MCF 10A (cell line): ENCODE measurements at places on chromosomes 3 and 15. TPM values are rescaled to one million over a fixed set of nuclear protein-coding genes. Genes with fewer than 3 reads are reported as not detected.
A peak's percentile ranks its signal among the peaks of the same experiment; 100 is the strongest.

DNA sequence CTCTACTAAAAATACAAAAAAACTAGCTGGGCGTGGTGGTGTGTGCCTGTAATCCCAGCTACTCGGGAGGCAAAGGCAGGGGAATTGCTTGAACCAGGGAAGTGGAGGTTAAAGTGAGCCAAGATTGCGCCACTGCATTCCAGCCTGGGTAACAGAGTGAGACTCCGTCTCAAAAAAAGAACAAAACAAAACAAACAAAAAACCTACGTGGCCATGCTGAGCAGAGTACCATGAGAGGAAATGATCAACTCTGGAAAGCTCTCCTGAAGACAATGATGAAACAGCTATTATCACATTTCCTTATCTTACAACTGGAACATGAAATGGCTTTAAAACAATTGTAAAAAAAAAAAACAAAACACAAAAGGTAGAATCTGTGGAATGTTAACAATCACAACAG lies 75.2 kb downstream of the CHSY1 start:
- DNase-seq: peak; percentile 46
- H3K27ac ChIP-seq: peak overlapping the region; percentile 46
- H3K4me3 ChIP-seq: no peak overlapping the region
- H3K4me1 ChIP-seq: no peaks in the 10 kb centered on the region

DNA sequence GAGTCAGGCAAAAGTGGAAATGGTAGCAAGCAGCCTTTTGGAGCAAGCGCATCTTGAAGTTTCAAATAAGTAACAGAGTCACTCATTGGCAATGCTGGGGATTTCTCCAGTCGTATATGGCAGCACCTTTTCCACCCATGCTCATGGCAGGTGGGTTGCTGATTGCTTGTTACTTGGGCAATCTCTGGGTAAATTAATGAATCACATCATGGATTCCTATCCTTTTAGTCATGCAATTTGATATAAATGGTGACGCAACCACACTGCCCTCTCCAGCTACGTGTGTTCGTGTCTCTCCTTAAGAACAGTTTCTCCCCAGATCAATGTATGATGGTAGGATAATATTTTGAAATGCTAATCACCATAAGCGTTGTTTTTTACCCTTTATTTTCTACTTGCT lies 339.9 kb upstream of the KCNH8 start:
- H3K36me3 ChIP-seq: no peaks in the 10 kb centered on the region
- H3K27me3 ChIP-seq: no peaks in the 10 kb centered on the region
- H3K4me1 ChIP-seq: peaks cover 49% of the 10 kb centered on the region
- peak overlapping the region; percentile 47 for H3K27ac ChIP-seq
- no peak overlapping the region for H3K4me3 ChIP-seq
- peak; percentile 83 for DNase-seq

DNA sequence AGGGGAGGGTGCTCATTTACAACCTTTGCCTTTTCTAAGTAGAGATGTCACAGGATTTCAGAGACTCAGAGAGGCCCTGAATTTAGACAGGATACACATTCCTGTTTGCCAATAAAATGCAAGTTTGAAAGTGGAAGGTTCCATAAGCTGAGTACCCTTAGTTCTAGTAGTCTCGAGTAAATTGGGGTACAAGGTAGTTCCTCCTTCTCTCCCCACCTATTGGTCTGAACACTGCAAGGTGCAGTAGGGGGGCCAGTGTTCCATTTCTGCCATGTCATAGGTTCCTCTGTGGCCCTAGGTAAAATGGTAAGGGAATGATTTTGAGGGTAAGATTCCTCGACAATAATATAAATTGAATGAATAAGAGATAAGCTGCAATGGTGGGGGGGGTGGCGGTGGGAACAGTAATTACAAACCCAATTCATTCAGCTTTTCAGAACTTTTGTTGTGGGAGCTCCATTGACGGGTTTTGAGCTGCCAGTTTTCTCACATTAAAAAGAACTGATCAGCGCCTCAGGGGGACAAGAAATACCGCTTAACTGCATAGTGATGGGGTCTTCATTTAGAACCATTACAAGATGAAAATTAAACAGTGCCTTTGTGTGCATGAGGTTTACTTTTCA lies 5.9 kb downstream of the SOX2 start:
- H3K27ac ChIP-seq: no peak overlapping the region
- H3K4me1 ChIP-seq: no peaks in the 10 kb centered on the region
- DNase-seq: no peak
- H3K4me3 ChIP-seq: no peak overlapping the region
- no peaks in the 10 kb centered on the region for H3K27me3 ChIP-seq

- no peaks in the 10 kb centered on the region for H3K36me3 ChIP-seq
- no peak overlapping the region for H3K27ac ChIP-seq
Measured at GRCh38 chr15:66586155-66586976, 20.6 kb upstream of the LCTL start.

DNA sequence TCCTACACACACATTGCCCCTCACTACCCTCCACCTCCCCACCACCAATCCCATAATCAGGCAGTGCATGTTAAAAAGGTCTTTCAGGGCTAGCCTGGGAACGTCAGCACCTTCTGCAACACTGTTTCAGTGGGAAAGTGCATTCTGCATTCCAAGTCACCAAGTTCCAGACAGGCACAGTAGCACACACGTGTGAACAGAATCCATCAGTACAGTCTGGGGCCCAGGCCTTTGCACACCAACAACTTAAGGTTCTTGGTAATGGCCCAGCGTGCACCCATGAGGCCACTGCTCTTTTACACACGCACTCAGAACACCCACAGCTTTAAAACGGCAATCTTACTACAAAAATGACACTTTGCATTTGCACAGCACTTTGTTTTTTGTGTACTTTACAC lies 1.2 kb downstream of the ANXA2 start:
- H3K4me3 ChIP-seq: peak overlapping the region; percentile 98
- no peak for DNase-seq
- H3K4me1 ChIP-seq: peaks cover 59% of the 10 kb centered on the region
- H3K27ac ChIP-seq: peak overlapping the region; percentile 91

DNA sequence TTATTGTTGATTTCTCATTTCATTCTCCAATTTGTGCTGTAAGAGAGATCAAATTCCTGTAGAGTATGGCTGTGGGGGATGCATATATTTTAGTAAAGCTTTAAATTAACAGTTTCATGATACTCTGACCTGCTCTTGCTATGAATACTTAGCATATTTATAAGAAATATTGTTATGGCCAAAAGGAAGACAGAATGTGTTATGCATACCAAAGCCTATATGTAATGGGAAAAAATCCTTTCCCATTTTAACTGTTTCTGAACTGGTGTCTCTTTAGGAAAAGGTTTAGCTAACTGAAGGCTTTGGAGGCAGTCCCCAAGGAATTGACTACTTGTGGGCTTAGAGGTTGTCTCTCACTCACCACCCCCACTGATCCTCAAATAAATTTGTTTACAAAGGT lies 59.2 kb downstream of the CADPS start:
- H3K4me3 ChIP-seq: no peak overlapping the region
- peaks cover 7% of the 10 kb centered on the region for H3K4me1 ChIP-seq
- no peak for DNase-seq
- H3K36me3 ChIP-seq: no peaks in the 10 kb centered on the region
- H3K27ac ChIP-seq: peak overlapping the region; percentile 41
- H3K27me3 ChIP-seq: no peaks in the 10 kb centered on the region

DNA sequence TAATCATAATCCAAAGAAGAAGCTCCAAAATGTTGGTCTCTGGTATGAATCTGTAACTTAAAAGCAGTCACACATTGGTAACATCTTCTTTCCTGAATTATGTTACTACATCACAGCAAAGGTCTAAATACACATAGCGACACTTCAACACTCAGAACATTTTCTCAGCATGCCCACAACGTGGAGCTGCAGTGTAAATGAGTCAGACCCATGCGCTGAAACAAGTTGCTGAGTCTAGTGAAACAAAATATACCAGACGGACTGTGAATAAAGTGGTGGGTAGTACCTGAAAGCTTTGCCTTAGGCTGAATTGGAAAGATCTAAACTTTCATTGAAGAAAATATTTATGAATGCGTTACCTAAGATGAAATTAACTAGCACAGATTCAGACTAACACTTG lies 33.2 kb upstream of the GOLGA8B start:
- H3K4me1 ChIP-seq: peaks cover 5% of the 10 kb centered on the region
- DNase-seq: peak; percentile 62
- H3K4me3 ChIP-seq: no peak overlapping the region
- no peak overlapping the region for H3K27ac ChIP-seq
- H3K36me3 ChIP-seq: no peaks in the 10 kb centered on the region

GRCh38 chr15:67521783-67522568 lies 1.0 kb downstream of the C15orf61 start:
- peak; percentile 50 for DNase-seq
- H3K36me3 ChIP-seq: peaks cover 13% of the 10 kb centered on the region
- peaks cover 13% of the 10 kb centered on the region for H3K4me1 ChIP-seq
- peak overlapping the region; percentile 59 for H3K27ac ChIP-seq

GRCh38 chr15:74696398-74696729 lies 540 bp upstream of the EDC3 start:
- peaks cover 12% of the 10 kb centered on the region for H3K36me3 ChIP-seq
- peaks cover 11% of the 10 kb centered on the region for H3K27me3 ChIP-seq
- DNase-seq: no peak
- no peaks in the 10 kb centered on the region for H3K4me1 ChIP-seq

DNA sequence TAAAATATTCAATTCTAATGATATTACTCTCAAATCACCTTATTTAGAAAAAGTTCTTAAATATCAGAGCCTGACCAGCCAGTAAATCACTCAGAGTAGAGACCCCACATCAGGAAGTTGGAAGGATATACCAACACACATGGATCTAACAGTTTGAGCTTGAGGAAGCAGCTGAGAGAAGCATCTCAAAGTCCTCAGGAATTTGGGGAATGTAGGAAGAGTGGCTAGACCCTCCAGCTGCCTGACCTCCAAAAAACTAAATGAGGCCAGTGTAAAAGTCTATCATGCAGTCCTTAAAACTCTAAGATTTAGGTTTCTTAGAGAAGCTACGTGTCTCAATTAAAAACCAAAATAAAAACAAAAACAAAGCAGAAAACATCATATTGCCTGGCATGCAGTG lies 55.4 kb downstream of the SETD2 start:
- peaks cover 74% of the 10 kb centered on the region for H3K36me3 ChIP-seq
- H3K27ac ChIP-seq: no peak overlapping the region
- no peaks in the 10 kb centered on the region for H3K4me1 ChIP-seq
- no peak overlapping the region for H3K4me3 ChIP-seq

GRCh38 chr15:60540002-60540651 lies 61.2 kb upstream of the ICE2 start:
- DNase-seq: no peak
- no peaks in the 10 kb centered on the region for H3K36me3 ChIP-seq
- no peaks in the 10 kb centered on the region for H3K27me3 ChIP-seq
- no peak overlapping the region for H3K27ac ChIP-seq
- no peak overlapping the region for H3K4me3 ChIP-seq

- H3K27me3 ChIP-seq: no peaks in the 10 kb centered on the region
- no peak overlapping the region for H3K4me3 ChIP-seq
- H3K27ac ChIP-seq: peak overlapping the region; percentile 54
- H3K4me1 ChIP-seq: peaks cover 11% of the 10 kb centered on the region
- no peak for DNase-seq
Measured at GRCh38 chr15:41483519-41483918, 10.2 kb upstream of the ITPKA start.

DNA sequence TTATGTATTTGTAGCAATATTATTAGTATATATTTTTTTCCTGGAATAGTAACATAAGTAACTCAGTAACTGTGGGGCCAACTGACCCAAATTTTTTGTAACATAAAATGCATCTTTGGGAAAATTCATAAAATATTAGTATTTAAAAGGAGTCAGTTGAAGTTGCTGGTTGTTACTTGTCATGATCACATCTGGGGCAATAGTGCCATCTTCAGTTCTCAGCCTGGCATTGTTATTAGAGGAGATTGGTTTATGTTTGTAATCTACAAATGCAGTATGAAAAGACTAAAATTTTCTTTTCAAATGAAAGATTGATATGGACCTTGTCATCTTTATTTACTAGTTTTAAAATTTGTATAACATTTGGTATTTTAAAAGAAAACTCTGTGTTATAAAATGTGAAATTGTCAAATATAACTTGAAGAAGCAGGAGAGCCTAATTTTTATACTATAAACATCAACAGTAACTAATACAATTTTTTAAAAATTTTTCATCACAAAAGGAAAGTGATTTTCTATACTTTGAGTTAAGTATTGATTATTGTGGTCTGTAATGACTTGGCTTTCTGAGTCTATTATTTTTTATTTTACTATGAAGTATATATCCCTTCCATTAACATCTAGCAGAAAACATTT lies 38.8 kb upstream of the MLF1 start:
- no peak overlapping the region for H3K27ac ChIP-seq
- H3K36me3 ChIP-seq: no peaks in the 10 kb centered on the region
- no peaks in the 10 kb centered on the region for H3K27me3 ChIP-seq
- DNase-seq: peak; percentile 77
- peaks cover 7% of the 10 kb centered on the region for H3K4me1 ChIP-seq

DNA sequence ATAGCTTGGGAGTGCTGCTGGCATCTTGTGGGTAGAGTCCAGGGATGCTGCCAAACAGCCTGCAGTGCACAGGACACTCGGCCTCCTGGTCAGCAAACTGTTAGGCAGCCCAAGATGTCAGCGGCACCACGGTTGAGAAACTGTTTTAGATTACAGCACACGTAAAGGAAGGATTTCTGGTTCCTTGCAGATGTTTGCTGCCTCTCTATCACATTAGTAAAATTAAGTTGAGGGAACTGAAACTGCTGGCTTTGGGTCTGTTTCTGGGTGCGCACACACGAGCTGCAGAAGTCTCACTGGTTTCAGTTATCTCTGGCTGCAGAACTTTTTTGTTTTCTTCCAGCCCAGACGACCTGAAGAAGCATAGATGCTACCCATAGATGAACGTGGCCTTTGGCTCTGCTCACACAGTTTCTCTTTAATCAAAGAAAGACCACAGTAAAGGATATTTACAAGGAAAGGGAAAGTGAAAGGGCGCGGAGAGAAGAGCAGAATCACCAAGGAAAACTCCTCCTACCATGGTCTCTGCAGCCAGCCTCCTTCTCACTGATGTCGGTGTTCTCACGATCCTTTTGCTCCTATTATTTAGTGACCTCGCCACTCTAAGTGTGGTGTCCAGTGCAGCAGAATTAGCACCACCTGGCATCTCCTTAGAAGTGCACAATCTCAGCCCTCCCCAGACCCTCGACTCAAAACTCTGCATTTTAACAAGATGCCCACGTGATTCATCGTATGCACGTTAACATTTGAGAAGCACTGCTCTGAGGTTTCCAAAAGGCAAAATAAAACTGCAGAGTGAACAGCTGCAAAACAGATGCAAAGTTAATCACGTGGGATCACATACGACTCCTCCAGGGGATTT lies 50.6 kb upstream of the AKAP13 start:
- peaks cover 12% of the 10 kb centered on the region for H3K36me3 ChIP-seq
- no peak for DNase-seq
- H3K27me3 ChIP-seq: no peaks in the 10 kb centered on the region
- no peak overlapping the region for H3K4me3 ChIP-seq
- peaks cover 40% of the 10 kb centered on the region for H3K4me1 ChIP-seq

MLF1 gene
- total RNA-seq: 5.0 and 6.8 TPM in 2 replicates

CD200 gene
- total RNA-seq: 0.44 TPM in 1 of 2 replicates, not detected in the other

C3orf49 gene
- not detected in 2 replicates for total RNA-seq

TMCO5A gene
- not detected in 2 replicates for total RNA-seq

GOLGA6B gene
- not detected in 2 replicates for total RNA-seq

A4GNT gene
- total RNA-seq: not detected in 2 replicates

SYNPR gene
- total RNA-seq: not detected in 2 replicates
